ENCODE measurements at places on chromosomes 7 and 10.

DNA sequence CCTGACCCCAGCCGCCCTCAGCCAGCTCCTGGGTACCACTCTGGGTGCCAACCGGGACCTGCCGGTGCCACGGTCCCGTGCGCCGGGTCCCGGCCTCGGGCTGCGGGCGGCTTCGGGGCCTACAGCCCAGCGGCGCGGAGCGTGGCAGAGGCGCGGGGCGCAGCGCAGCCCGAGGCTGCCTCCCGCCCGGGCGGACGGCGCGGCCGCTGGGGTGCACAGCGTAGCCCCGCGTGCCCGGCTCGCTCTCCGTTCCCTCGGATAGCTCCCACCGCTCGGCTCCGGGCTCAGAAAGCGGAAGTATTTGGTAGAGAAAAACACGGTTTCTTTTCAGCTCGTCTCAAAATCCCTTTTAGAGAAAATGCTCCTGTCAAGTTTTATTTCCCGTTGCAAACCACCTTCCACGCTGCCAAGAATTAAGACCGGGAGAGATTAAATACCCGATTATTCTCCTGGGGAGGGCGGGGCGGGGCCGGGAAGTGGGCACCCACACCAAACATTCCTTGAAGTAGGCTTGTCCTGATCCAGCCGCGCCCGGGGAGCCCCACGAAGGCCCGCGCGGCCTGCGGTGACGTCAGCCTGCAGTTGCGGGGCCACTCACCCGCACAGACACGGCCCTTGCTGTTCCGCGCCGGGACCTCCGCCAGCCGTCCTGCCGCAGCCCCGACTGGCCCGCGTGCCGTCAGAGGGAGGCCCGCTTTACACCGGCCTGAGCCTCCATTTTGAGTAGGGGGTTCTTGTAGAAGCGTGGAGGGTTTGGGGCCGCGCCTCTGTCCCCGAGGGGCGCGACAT lies 7.2 kb downstream of the HOXA13 start:
- no peak for DNase-seq

GRCh38 chr10:73159038-73159648 lies 8.7 kb downstream of the ECD start:
- peak; percentile 54 for DNase-seq

DNA sequence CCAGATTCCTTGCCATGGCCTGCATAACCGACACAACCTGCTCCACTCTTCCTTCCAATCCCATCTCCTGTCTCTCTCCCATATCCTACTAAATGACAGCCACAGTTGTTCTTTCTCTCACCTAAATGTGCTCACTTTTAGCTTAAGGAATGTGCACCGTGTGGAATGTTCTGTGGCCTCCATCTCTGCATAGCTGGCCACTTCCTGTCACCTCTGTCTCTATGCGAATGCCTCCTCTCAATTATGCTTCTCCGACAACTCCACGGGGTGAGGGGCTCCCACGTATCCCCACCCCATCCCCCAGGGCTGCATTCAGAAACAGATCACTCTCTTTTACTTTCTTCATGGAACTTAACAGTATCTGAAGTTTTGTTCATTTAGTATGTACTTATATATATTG lies 110.7 kb downstream of the RAB18 start:
- no peak for DNase-seq

DNA sequence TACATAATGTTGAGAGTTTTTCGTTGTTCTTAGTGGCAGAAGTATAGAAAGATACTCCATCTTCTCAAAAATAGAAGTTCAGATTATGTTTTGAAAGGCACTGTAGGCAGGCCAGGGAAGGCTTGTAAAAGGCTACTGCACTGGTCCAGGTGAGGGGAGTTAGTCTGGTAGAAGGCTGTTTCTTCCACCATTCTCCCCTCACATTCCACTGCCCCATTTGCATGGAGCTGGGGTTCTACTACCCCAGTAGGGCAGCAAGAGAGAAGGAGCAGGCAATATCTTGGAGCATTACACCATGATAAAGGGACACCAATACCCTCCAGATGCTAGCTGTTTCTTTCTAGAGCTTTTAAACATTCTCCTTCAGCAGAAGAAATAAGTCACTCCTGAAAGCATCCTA lies 16.5 kb upstream of the SGMS1 start:
- DNase-seq: no peak

DNA sequence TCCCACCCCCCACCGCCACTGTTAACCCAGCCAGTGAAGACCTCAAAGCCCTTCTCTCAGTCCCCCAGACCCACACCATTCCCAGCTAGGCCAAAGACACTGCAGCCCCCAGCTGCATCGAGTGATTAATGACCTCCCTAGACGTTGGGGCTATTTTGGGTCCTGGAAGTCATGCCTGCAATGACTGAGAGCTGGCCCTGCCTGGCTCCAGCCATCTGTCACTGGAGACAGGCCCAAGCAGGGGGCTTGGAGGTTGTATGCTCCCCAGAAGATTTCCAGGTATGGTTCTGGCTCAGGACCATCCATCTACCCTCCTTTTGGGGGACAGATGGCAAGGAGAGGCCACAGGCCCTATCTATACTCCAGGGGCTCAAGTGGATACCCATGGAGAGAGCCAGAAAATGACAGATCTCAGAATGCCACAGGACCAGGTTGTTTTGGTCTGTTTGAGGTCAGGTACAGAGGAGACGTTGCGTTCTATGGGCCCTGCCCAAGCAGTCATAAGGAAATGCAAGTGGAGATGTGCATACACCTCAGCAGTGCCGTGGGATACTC lies 5.1 kb downstream of the KCNIP2 start:
- DNase-seq: no peak

GRCh38 chr10:4669585-4669984 lies 156.4 kb upstream of the AKR1E2 start:
- DNase-seq: no peak

DNA sequence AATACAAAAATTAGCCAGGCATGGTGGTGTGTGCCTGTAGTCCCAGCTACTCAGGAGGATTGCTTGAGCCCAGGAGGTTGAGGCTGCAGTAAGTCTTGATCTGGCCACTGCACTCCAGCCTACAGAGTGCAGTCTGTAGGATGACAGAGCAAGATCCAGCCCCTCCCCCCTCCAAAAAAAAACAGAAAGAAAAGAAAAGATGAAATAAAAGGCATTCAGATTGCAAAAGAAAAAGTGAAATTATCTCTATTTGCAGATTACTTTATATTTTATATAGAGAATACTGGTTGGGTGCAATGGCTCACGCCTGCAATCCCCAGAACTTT lies 20.7 kb upstream of the ZMIZ2 start:
- DNase-seq: no peak

DNA sequence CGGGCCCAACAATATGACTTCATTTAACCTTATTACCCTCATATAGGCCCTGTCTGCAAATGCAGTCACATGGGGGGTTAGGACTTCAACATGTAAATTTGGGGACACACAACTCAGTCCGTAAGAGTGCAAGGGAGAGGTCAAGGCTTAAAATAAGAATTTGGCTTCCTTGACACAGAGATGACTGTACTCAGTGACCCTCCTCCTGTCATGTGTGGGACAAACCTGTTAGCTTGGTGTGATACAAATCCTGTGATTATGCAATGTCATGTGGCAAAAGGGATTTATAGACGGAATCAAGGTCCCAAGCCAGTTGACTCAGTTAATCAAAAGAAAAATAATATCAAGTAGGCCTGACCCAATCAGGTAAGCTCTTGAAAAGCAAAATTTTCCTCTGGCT lies 25.9 kb upstream of the GTPBP4 start:
- no peak for DNase-seq

GRCh38 chr10:119246862-119247549 lies 39.6 kb downstream of the GRK5 start:
- DNase-seq: peak; percentile 83

DNA sequence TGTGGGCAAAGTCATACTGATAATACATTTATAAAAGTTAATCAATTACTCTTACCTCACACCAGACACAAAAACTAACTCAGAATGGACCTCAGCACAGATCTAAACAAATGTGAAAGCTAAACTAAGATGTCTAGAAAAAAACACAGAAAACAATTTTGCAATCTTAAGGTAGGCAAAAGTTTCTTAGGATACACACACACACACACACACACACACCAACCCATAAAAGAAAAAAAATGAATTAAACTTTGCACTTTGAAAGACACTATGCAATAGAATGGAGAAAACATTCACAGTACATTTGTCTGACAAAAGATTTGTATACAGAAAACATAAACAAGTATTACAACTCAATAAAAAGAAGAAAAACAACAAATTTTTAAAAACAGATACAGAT lies 70.8 kb upstream of the ZNRF2 start:
- no peak for DNase-seq

DNA sequence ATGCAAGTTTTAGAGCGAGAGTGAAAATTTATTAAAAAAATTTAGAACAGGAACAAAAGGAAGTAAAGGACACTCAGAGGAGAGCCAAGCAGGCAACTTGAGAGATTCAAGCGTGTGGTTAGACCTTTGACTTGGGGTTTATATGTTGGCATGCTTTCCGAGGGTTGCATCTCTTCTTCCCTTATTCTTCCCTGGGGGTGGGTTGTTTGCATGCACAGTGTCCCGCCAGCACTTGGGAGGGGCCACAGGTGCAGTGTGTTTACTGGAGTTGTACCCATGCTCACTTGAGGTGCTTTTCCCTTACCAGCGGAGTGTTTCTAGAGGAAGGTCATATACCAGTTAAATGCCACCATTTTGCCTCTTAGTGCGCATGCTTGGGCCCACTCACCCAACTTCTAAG lies 96.3 kb downstream of the CHN2 start:
- DNase-seq: no peak

GRCh38 chr10:120607016-120607709 lies 150.1 kb downstream of the PLPP4 start:
- peak; percentile 72 for DNase-seq

GRCh38 chr10:129879655-129880054 lies 84.4 kb downstream of the EBF3 start:
- DNase-seq: no peak

- DNase-seq: no peak
Observed at GRCh38 chr7:142560166-142560565, 189.1 kb upstream of the PRSS1 start.

GRCh38 chr7:75915416-75916156 lies 631 bp downstream of the POR start:
- peak; percentile 25 for DNase-seq

DNA sequence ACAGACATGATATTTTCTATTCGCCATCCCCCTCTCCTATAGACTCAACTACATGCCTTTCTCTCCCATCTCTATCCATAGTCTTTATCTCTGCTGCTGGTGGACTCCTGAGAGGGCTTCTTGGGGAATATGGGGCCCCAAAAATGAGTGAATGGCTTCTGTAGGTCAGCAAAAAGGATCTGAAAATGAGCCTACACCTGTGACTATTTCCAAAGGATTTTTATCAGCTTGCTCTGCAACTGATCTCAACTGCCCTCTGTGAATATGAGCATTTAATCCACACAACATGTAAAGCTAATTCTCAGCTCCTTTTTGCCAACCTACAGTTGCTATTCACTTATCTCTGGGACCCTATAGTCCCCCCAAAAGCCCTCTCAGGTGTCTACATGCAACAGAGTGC lies 36.2 kb downstream of the PRSS2 start:
- no peak for DNase-seq

- peak; percentile 94 for DNase-seq
Observed at GRCh38 chr7:138935465-138936011, 45.7 kb downstream of the KIAA1549 start.

DNA sequence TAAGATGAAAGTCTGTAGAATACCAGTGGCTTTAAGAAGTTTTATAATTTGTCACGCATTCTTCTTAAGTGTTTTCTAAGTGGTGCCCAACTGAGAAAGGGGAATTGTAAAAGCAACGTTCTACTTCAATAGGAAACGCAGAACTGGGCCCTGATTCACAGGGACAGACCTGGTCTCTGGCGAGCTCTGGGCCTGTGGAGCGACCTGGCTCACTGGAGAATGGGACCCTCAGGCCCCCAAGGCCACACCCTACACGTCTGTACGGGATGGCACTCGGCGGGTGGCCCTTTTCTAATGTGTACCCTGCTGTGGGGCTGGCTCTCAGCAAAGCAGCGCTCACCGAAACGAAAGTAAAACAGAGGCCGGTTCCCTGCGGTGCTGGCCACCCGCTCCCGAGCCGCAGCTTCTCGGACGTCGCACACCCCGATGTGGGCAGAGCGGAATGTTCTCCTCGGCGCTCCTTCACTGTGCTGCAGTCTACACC lies 205.0 kb downstream of the DIP2C start:
- DNase-seq: peak; percentile 9

DNA sequence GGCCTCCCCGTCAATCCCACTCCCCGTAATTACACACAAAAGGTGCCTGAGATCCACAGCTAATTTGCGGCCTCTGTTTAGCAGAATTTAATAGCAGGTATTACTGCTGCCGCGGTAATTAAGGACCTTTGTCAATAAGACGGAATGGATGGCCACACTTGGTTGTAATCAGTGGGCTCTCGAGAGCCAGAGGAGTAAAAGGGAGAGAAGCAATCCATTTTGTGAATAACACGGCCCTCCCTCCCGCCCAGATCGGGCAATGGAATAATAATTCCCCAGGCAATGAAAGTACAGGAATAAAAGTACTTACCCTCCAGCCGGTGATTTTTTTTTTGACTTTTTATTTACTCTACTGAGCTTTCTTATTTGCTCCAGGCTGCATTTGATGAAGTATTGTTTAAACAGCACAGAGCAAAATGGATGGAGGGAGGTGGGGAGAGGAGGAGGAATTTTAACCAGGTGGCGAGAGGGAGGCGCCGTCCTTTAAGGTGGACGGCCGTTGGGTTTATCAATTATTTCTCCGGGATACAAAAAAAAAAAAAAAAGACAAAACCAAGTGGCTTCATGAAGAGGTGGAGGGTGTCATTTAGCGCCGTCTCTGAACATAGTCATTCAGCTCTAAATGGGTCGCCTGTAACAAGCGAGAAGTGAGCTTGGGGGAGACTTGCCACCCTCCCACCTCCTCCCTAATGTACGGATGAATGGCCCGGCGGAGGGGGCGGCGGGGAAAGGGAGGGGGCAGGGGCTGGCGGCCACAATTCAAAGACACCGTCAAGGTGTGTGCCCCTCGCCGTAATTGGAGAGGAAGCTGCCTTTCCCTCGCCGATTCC lies 120.3 kb downstream of the BUB3 start:
- no peak for DNase-seq

DNA sequence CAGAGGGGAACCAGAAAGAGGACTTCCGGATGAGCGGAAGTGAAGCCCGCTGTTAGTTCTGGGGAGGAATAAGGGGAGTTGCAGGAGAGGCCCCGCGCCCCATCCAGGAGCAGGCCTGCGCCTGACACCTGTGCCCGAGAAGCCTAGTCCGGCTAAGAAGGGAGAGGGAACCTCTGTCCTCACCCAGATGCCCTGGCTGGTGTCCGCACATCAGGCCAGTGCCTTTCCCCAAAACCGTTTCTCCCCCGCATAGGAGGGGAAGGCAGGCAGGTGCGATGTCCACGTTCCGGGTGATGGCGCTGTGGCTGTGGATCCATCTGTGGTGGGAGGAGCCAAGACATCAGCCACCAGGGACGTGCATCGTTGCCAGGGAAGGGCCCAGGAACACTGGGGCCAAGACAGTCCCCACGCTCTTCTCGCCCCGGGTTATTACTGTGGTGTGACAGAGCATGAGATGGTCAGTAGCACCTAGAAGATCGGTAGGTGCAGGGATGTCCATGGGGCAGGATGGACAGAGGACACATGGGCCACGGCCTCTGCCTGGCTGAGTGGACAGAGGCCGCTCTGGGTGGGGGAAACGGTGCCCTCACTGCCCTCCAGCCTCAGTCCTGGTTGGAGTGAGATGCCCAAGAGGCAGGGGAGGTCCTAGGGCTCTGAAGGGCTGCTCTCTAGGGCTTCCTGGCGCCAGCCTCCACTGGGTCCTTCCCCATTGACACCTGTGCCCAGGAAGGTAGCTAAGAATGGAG lies 262.7 kb downstream of the CELF2 start:
- DNase-seq: no peak

- DNase-seq: no peak
Observed at GRCh38 chr10:48651839-48652238, 32.8 kb upstream of the WDFY4 start.

Measured in AG08395 (cell line).